NCI-H2171 treated with DMSO at 0.1 percent for 48 hours (cell line): ENCODE measurements at places on chromosomes 13 and 19.

DNA sequence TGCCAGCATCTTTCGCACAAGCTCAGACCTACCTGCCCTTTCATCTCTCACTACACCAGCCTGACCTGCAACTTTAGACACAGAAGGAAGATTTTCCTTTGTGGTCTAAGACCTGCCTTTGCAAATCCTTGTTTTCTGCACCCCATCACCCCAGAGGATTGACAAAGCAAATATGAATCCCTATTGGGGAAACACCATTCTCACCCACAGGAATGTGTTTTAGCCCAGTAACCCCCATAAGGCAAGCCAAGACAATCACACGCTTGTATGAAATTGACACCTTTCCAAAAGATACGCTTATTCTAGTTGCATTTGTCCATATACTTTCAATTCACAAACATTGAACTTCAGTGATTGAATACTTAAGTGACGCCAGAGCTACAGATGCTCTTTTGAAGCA is 55.7 kb downstream of the SPATA13 start:
- DNase-seq, result no peak

GRCh38 chr13:89432997-89433396 is 1761.8 kb downstream of the SLITRK5 start:
- DNase-seq, result no peak

DNA sequence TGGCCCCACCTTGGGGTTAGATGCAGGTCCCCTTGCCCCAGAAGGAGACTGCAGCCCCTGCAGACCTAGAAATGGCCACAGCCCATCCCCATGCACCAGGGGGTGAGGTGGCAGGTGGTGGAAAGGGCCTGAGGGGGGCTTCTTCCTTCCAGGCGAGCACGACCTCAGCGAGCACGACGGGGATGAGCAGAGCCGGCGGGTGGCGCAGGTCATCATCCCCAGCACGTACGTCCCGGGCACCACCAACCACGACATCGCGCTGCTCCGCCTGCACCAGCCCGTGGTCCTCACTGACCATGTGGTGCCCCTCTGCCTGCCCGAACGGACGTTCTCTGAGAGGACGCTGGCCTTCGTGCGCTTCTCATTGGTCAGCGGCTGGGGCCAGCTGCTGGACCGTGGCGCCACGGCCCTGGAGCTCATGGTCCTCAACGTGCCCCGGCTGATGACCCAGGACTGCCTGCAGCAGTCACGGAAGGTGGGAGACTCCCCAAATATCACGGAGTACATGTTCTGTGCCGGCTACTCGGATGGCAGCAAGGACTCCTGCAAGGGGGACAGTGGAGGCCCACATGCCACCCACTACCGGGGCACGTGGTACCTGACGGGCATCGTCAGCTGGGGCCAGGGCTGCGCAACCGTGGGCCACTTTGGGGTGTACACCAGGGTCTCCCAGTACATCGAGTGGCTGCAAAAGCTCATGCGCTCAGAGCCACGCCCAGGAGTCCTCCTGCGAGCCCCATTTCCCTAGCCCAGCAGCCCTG is 4.2 kb upstream of the F10 start:
- DNase-seq, result no peak

DNA sequence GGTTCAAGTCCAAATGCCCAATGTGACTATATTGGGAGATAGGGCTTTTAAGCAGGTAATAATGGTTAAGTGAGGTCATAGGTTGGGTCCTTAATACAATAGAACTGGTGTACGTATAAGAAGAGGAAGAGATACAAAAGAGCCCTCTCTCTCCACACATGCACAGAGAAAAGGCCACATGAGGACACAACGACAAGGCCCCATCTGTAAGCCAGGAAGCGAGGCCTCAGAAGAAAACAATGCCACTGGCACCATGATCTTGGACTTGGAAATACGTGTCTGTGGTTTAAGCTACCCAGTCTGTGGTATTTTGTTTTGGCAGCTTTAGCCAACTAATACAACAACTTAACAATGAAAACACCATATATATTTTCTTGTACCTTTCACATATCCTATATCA is 23.4 kb upstream of the RFC3 start:
- no peak for DNase-seq

DNA sequence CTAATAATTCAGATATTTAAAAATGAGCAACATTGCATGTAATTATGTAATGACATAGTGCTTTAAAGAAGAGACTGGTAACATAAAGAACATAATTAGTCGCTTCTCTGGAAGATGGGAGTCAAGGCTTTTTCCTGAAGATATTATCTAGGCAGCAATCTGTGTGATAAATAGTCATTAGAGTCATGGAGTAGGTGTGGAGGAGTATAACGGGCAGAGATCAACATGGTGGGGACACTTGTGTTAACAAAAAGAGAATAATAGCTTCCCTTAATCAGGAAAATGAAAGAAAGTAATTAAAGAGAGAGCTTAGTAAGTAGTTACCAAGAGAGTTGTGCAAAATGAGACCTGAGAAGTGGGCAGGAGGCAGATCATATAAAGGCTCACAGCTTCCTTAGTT is 1417.1 kb upstream of the ATXN8OS start:
- no peak for DNase-seq

GRCh38 chr13:41188584-41188983 is 5.8 kb downstream of the KBTBD7 start:
- DNase-seq, result no peak

GRCh38 chr13:74871369-74872070 is 610.4 kb downstream of the TBC1D4 start:
- no peak for DNase-seq

DNA sequence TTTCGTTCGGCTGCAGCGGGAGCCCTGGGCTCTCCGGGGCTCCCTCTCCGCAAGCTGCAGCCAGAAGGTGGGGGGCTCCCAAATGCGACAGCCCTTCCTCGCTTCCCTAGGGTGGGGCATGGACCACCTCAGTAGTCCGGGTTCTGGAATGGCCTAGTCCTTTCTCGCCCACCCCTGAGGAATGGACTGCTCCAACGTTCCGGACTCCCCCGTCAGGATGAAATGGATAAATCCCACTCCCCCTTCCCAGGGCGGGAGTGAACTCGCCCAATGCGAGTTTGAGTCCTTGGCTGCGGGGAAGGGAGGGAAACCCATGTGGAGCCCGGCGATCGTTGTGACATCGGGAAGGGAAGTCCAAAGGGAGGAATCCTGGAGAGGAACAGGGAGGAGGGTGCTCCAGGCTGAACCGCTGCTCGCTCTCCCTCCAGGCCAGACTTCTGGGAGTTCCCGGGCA is 5.5 kb downstream of the HRC start:
- peak; percentile 73 for DNase-seq

GRCh38 chr19:8481201-8481600 is 21.2 kb downstream of the PRAM1 start:
- DNase-seq, result no peak

DNA sequence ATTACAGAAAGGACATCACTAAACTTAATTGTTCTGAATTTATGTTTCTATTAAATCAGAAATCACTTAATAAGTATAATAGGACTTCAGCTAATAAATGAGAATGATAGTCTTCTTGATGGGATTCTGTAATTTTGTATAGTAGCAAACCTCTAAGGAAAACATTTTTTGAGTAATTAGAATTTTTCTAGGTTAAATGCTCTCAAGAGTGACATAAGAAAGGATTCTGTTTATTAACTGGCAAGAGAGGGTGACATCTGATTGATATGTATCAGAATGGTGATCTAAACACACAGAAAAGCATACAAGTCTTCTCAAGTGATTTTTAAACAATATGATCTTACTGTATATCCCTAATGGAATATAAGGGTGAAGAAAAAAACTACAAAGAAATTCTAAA is 1597.7 kb upstream of the PRR20A start:
- DNase-seq, result no peak

DNA sequence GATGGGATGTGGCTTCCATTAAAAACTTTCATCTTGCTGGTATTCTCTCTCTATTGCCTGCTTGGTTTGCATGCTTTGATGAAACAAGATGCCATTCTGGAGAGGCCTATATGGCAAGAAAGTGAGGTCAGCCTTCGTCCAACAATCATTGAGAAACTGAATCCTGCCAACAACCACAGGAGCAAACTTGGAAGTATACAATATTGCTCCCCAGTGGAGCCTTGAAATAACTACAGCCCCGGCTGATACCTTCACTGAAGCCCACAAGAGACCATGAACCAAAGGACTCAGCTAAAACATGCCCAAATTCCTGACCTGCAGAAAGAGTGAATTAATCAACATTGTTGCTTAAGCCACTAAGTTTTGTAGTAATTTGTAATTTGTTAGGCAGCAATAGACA is 82.5 kb upstream of the FGF14 start:
- peak; percentile 24 for DNase-seq

GRCh38 chr13:97258801-97259200 is 36.7 kb downstream of the MBNL2 start:
- DNase-seq, result no peak

GRCh38 chr13:88112526-88112925 is 441.4 kb downstream of the SLITRK5 start:
- DNase-seq, result no peak

DNA sequence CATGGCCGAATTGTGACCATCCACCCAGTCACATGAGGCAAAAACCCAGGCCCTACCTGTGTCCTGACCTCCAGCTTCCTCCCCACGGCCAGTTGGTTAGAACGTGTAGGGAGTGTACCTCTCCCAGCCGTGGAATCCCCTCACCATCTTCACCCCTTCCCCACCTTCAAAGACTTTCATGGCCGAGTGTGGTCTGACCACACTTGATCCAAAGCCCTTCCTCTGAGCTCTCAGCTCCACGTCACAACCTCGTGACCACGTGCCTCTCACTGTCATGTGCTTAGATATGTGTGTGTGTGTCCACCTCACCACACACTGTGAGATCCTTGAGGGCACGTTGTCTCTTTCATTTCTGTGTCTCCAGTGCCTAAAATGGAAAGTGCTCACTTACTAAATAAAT is 48.6 kb upstream of the UBE2L5 start:
- DNase-seq, result no peak

- DNase-seq, result no peak
Observed at GRCh38 chr19:33502521-33502920, 19.1 kb downstream of the PEPD start.

DNA sequence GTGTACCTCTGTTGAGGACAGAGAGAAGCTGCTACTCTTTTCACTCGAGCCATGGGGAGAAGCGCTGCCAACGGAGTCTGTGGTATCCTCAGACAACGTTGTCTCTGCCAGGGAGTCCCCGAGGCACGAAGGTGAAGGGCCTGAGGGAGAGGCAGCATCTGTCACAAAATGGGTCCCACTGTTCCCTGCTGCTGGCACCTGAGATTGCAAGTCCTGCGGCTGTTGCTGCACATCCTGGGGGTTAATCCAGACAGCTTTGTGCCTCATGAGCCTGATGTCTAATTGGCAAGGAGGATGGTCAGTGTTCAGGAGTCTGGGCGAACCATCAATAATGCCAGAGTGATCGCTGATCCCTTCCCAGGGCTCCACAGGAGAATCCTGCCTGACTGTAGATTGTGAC is 15.0 kb downstream of the RUBCNL start:
- no peak for DNase-seq

- DNase-seq, result no peak
Observed at GRCh38 chr13:97369261-97369893, 64.6 kb upstream of the RAP2A start.

DNA sequence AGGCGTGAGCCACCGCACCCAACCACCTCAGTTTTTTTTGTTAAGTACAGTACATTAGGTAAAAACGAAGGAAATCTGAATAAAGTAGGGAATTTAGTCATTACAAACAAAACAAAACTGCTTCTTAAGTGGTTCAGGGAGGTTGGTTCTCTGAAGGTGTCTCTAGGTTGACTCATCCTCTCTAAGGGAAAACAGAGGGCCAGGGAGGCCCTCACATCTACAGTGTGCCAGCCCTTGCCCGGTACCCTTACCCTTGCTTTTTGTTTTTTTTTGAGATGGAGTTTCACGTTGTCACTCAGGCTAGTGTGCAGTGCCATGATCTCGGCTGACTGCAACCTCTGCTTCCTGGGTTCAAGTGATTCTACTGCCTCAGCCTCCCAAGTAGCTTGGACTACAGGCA is 17.2 kb upstream of the JUND start:
- DNase-seq, result no peak

DNA sequence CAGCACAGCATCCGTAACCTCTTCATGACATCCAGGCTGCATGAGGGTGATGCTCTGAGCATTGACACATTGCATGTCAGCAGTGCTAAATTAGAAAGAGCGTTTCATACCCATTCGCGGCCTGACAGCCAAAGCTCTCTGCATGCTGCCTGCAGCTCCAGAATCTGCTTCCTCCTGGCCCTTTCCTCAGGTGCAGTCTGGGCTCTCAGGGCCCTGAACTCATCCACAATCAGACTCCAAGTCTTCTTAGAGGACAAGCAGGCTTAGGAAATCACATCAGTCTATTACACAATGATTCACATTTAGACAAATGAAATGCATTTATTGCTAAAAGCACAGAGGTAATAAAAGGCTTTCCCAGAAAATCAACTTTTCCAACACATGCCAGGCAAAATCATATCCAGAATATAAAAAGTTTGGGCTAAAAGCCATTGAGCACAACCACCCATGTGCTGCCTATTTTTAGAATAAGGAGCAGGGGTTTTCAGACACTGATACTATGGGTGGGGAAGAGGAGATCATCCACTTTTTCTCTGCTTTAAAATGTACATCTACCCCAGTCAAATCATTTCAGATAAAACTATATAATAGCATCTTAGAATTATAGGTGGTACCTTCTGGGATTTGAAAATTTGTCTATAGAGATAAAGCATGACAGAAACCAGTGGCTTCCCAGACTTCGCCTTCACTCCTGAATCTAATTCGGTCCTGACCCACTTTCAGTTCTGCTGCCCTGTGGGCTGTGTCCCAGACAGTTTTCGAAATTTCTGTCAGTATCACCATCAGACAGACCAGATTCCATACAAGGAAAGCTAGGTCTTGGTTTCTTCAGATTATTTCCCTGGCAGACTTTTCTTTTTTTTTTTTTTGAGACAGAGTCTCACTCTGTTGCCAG is 109.3 kb downstream of the COL4A2 start:
- no peak for DNase-seq

- DNase-seq, result no peak
Observed at GRCh38 chr19:2511570-2511969, 35.6 kb downstream of the GADD45B start.

GRCh38 chr13:24868874-24869273 is 104.9 kb downstream of the RNF17 start:
- DNase-seq, result no peak

GRCh38 chr19:32318884-32319520 is 26.4 kb upstream of the ZNF507 start:
- DNase-seq, result no peak

- no peak for DNase-seq
Observed at GRCh38 chr19:45401815-45402214, 3.1 kb downstream of the PPP1R13L start.

GRCh38 chr13:70080012-70080411 is 27.6 kb upstream of the ATXN8OS start:
- DNase-seq, result no peak

GRCh38 chr19:42401365-42402303 is 11.5 kb upstream of the CNFN start:
- DNase-seq, result peak; percentile 74

- DNase-seq, result no peak
Observed at GRCh38 chr13:28805193-28805819, 14.8 kb upstream of the MTUS2 start.

GRCh38 chr13:106277484-106278154 is 257.8 kb downstream of the EFNB2 start:
- DNase-seq, result no peak
